ENCODE measurements at places on chromosomes 3 and 15.

DNA sequence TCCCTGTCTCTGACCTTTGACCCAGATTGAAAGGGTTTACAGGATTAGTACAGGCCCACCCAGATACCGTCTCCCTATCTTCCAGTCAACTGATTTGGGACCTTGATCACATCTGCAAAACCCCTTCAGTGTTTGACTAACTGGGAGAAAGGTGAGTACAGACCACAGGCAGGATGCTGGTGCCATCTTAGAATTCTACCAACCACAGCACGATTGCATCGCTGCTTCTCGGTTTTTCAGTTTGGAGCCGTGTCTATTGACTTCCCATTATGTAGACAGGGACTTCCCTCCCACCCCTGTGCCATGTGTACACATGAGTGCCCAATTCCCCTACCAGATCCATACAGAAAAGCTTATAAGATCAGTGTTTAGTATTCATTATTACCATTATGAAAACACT is 6.6 kb upstream of the KLF13 start:
- no peak for DNase-seq

- no peak for DNase-seq
Measured at GRCh38 chr15:56749982-56750381, 16.7 kb upstream of the ZNF280D start.

- DNase-seq = no peak
Measured at GRCh38 chr3:46902188-46902631, 24.7 kb downstream of the PTH1R start.

GRCh38 chr15:95869920-95870319 is 460.6 kb upstream of the NR2F2 start:
- no peak for DNase-seq

DNA sequence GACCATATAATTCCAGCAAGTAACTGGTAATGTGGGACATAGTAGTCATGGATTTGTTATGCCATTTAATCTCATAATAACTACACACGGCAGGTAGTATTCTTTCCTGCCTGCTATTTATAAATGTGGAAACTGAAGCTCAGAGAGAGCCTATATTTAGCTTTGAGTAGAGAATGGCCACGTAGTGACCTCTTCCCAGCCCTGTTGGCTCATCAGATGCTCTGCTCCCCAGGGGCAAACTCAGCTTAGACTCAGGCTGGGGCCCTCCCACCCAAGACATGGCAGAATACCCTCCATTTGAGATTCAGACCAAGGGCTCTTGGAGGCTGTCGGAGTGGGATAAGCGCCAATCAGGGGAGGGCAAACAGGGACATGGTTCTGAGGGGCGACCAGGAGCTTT is 17.3 kb upstream of the HDAC11 start:
- no peak for DNase-seq

GRCh38 chr3:156760333-156760732 is 65.8 kb upstream of the LEKR1 start:
- DNase-seq = no peak

DNA sequence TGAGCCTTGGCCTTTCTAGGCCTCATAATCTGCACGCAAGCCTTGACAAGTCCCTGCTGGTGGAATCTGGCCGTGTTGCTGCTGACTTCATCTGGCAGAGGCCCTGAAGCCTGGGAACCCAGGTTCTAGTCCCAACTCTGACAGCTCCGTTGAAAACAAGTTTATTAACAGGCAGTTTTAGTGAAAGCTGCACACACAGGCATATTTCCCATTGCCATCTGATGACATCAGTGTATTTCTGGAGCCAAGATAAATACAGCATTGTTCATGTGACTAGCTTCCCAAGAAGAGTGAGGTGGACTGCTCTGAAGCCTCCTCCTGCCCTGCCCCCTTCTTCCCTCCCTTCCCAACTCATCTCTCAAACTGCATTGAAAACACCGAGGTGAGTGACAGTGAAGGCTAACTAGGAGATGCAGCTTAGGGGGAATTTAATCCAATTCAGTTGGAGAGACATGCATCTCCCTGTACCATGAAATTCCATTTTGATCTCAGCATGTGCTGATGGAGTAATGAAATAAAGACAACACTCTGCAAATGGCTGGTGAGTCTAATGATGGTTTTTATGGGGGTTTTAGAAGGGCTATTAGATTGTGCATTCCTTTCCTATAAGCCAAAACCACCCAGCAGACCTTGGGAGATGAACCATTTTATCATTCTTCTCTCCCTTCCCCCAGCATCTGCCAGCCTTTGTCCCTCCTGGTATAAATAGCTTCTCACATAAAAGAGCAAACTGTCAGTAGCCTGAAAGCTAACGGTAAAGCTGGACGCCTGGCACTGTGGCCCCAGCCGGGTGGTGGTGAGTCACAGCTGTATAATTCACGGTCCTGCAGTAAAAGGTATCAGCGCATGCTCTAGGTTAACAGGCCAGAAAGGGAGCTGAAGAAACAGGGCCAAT is 38.0 kb downstream of the PRICKLE2 start:
- DNase-seq = no peak

DNA sequence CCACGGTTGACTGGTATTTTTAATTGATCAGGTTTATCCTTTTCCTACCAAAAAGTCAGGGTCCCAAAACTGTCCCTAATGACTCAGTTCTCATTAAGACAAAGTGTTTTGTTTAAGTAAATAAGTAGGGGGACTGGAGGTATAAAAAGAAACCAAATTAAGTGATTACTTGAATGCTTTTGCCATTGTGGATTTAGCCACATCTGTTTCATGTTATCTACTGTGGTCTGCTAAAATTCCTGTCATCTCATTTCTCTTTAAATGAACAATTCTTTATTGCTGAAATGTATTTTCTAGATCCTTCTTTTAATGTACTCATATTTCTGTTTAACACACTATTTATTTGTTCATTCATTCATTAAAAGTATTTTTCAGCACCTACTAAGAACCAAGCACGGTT is 625.9 kb upstream of the ADAMTS9 start:
- DNase-seq = no peak

DNA sequence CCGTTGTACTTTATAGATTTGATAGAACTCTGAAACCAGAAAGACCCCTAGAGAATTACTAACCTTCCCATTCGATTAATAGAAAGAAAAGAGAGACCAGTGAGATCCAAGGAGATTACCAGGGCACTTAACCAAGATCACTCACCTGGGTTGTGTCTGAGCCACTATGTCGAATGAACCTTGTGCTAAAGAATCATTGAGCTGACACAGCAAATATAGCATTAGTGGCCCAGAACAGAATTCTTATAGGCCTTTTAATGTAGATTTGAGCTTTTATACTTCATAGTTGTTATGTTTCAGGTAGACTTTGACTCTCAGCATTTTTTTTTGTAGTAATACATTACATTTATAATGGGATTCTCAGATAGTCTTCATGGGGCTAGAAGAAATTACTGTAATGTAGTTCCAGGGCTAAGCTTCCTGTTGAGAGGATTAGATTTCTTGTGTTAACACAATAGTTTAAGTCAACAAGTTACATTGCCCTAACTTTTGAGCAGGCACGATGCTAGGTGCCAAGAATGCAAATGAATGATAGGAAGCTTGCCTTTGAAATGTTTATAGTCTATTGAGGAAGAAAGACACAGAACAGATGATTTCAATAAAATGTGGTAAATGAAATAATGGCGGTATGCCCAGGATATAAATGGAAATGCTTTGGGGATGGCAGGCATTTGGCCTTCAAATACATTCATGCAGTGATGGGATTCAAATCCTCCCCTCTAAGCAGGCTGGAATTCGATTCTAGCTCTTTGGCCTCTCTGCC is 24.4 kb upstream of the ABHD10 start:
- no peak for DNase-seq

Measured in NCI-H187 treated with DMSO at 0.1 percent for 48 hours (cell line).